ENCODE measurements at places on chromosomes 4 and X. TPM values are rescaled to one million over a fixed set of nuclear protein-coding genes. Genes with fewer than 3 reads are reported as not detected.
A peak's percentile ranks its signal among the peaks of the same experiment; 100 is the strongest.

Gene DMD
- 0.27 TPM for total RNA-seq

- H3K27ac ChIP-seq: no peak overlapping the region
- no peak overlapping the region for H3K4me3 ChIP-seq
- H3K27me3 ChIP-seq: no peaks in the 10 kb centered on the region
- DNase-seq: no peak
Observed at GRCh38 chr4:6734165-6734786, 18.3 kb downstream of the BLOC1S4 start.

GRCh38 chr4:77827343-77827742 lies 8.2 kb upstream of the CNOT6L start:
- peak overlapping the region; percentile 88 for H3K27ac ChIP-seq
- no peaks in the 10 kb centered on the region for H3K36me3 ChIP-seq
- H3K4me3 ChIP-seq: no peak overlapping the region
- DNase-seq: peak; percentile 27
- no peaks in the 10 kb centered on the region for H3K27me3 ChIP-seq

GRCh38 chrX:42748067-42748850 lies 29.7 kb downstream of the PPP1R2C start:
- H3K27me3 ChIP-seq: no peaks in the 10 kb centered on the region
- H3K4me1 ChIP-seq: no peaks in the 10 kb centered on the region
- H3K36me3 ChIP-seq: no peaks in the 10 kb centered on the region
- DNase-seq: no peak

- H3K36me3 ChIP-seq: peaks cover 26% of the 10 kb centered on the region
- H3K27ac ChIP-seq: peak overlapping the region; percentile 20
- DNase-seq: peak; percentile 37
Observed at GRCh38 chrX:47148946-47149345, 3.9 kb downstream of the RBM10 start.

DNA sequence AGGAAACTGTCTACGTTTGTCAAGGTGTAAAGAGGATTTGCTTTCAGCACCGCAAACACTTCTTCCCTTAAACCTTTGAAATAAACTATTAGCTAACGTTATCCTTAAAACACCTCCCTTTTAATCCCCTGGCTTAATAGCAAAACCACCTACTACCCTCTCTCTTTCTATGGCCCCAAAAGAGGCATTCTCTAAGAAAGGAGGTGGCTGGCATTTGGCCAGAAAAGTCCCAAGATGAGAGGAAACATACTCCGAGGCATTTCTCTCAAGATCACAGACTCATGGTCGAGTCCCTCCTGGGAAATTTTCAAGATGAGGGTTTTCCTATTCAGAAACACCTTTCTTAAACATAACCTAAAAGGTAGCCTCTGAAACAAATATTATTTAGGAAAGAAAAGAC lies 60.6 kb upstream of the VCX3B start:
- H3K4me1 ChIP-seq: no peaks in the 10 kb centered on the region
- no peak overlapping the region for H3K4me3 ChIP-seq
- no peaks in the 10 kb centered on the region for H3K36me3 ChIP-seq
- no peaks in the 10 kb centered on the region for H3K27me3 ChIP-seq
- no peak for DNase-seq

DNA sequence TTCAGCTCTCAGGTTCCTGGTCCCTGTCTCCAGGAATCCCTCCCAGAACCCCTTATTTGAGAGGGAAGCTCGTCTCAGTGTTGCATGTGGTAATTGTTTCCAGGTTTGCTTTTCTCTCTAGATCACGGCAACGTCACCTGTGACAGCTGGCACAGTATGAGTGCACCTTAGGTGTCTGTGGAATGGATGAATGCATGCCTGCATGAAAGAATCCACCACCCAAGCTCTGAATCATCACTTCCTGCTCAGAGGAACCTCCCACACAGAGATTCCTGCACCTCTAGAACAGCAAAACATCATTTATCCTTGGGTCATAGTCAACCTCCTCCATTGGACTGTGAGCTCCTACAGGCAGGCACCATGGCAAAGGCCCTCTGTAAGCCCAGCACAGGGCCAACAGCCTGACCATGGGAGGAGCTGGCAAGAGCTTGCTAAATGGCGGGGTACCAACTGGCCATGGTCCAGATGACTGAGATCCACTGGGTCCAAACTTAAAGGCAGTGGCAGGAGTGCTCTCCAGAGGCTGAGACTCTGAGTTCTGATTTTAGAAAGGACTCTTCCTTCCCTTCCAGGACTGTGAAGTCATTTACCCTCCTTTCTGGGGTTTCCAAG lies 116.2 kb downstream of the SLC2A9 start:
- no peak overlapping the region for H3K4me3 ChIP-seq
- H3K4me1 ChIP-seq: peaks cover 6% of the 10 kb centered on the region
- H3K36me3 ChIP-seq: no peaks in the 10 kb centered on the region
- H3K27me3 ChIP-seq: no peaks in the 10 kb centered on the region

DNA sequence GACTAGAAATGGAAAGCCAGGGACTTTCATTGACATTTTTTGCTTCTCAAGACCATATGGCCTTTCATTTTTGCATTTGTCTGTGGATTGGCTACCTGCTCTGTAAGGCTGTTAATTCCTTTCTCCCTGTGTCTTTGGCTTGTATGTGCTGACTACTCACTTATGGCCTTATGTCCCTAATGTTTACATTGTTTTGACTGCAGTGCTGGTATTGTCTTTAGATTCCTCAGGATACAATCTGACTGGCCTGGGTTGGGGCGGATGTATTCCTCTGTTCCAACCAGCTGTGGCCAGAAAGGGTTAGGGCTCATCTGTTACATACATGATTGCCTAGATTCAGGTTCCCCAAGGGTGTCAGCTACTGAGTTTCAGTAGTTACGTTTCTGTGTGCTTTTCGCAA lies 108.1 kb downstream of the RAPGEF2 start:
- no peak overlapping the region for H3K4me3 ChIP-seq
- no peak overlapping the region for H3K27ac ChIP-seq
- H3K4me1 ChIP-seq: peaks cover 26% of the 10 kb centered on the region
- no peak for DNase-seq

DNA sequence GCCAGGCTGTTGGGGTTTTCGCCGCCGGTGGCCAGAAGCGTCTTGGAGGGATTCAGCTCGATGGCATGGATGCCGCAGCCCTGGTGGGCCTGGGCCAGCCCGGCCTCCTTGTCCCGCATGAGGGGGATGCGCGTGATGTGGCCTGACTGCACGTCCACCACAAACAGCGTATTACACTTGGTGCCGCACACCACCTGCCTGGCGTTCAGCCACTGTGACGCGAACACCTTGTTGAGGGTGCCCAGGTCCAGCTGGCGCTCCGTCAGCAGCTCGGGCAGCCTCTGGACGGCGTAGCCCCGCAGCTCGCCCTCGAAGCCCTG lies 728 bp downstream of the DCAF12L2 start:
- H3K27ac ChIP-seq: no peak overlapping the region
- no peak for DNase-seq
- H3K27me3 ChIP-seq: peaks cover 13% of the 10 kb centered on the region
- H3K4me1 ChIP-seq: no peaks in the 10 kb centered on the region
- H3K36me3 ChIP-seq: no peaks in the 10 kb centered on the region

GRCh38 chr4:97367878-97368277 lies 775.4 kb downstream of the STPG2 start:
- no peaks in the 10 kb centered on the region for H3K4me1 ChIP-seq
- no peak overlapping the region for H3K4me3 ChIP-seq
- H3K36me3 ChIP-seq: no peaks in the 10 kb centered on the region

DNA sequence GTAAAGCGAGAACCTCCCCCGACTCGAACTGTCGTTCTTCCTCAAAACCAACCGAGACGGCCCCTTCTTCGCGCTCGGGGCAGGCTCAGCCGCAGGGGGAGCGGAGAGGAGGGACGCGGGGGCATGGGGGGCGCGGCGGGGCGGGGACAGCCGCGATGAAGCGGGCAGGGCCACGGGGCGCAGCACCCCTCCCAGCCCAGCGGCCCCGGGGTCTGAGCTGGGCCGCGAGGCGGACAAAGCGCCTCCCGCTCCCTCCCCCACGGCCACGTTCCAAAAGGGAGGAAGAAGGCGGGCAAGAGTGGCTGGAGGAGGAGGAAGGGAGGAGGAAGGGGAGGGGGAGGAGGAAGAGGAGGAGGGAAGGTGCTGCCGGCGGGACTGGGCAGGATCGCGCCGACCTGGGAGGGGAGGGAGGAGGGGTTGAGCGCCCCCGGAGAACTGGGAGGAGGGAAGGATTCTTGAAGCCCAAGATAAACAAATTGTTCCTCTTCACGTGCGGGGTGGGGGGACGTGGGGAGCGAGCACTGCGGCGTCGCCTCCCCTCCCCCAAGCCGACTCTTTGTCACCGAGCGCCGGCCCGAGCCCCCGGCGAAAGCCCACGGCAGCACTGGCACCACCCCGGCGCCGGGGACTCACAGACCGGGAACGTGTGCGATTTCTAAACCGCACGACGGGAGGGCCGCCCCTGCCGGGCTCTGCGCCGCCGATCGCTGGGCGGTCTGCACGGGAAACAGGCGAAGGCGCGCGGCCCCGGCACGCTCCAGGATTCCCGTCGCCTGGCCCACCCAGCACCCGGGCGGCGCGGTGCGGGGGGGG lies 2.9 kb downstream of the MAML3 start:
- peak overlapping the region; percentile 88 for H3K27ac ChIP-seq
- H3K4me3 ChIP-seq: peak overlapping the region; percentile 84
- peaks cover 21% of the 10 kb centered on the region for H3K27me3 ChIP-seq
- peak; percentile 81 for DNase-seq
- H3K36me3 ChIP-seq: no peaks in the 10 kb centered on the region

GRCh38 chrX:42054256-42054655 lies 130.9 kb upstream of the CASK start:
- no peak overlapping the region for H3K27ac ChIP-seq
- no peak for DNase-seq
- H3K36me3 ChIP-seq: no peaks in the 10 kb centered on the region
- no peaks in the 10 kb centered on the region for H3K27me3 ChIP-seq

Gene WWC2
- 1.9 TPM for total RNA-seq

Gene TMEM31
- total RNA-seq: 0.52 TPM

Gene SPP1
- total RNA-seq: not detected

- no peaks in the 10 kb centered on the region for H3K36me3 ChIP-seq
- H3K27me3 ChIP-seq: no peaks in the 10 kb centered on the region
- no peak for DNase-seq
- H3K4me1 ChIP-seq: peaks cover 5% of the 10 kb centered on the region
Observed at GRCh38 chrX:70921709-70922352, 9.1 kb downstream of the SLC7A3 start.

DNA sequence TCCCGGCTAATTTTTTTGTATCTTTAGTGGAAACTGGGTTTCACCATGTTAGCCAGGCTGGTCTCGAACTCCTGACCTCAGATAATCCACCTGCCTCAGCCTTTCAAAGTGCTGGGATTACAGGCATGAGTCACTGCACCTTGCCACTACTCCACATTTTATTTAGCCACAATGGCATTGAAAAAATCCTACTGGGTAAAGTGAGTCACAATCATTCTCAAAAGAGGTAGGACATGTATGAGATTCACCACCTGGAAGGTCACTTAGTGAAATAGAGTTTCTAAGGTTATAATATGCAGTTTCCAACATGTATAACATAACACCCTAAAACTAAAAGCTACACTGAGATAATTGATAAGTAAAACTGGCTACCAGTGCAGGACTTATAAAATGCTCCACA lies 159.2 kb downstream of the BTC start:
- peaks cover 13% of the 10 kb centered on the region for H3K4me1 ChIP-seq
- no peak overlapping the region for H3K27ac ChIP-seq
- peaks cover 13% of the 10 kb centered on the region for H3K27me3 ChIP-seq
- H3K36me3 ChIP-seq: no peaks in the 10 kb centered on the region
- DNase-seq: no peak

GRCh38 chr4:87375719-87376291 lies 15.2 kb downstream of the HSD17B11 start:
- no peaks in the 10 kb centered on the region for H3K4me1 ChIP-seq
- peaks cover 7% of the 10 kb centered on the region for H3K36me3 ChIP-seq
- H3K27ac ChIP-seq: no peak overlapping the region
- no peak overlapping the region for H3K4me3 ChIP-seq

GRCh38 chr4:11470438-11471045 lies 41.8 kb upstream of the HS3ST1 start:
- H3K36me3 ChIP-seq: no peaks in the 10 kb centered on the region
- no peaks in the 10 kb centered on the region for H3K27me3 ChIP-seq
- DNase-seq: peak; percentile 11
- H3K4me3 ChIP-seq: no peak overlapping the region

Gene KLF8
- total RNA-seq: 1.2 TPM

Gene CFAP47
- not detected for total RNA-seq
